ENCODE measurements at places on chromosomes 7 and 10.

DNA sequence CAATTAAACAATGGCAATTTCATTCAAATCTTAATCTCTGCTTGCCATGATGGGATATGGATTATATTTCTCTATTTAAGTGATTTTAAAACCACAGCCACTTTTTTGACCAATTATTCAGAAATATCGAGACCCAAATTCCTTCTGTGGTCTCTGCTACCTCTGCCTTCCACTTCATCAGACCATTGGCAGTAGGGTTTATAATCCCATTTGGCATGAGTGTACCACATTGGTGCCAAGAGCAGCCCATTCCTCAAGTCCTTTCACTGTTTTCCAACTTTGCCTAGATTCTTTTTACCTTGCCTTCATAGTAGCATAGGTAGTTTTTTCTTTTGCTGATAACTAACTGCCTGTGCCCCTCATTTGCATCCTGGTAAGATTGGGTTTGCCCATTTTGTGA is 319.9 kb downstream of the ARL4A start:
- no peak for DNase-seq

GRCh38 chr10:80252296-80252887 is 37.1 kb downstream of the MAT1A start:
- DNase-seq = no peak

GRCh38 chr7:31720366-31720765 is 33.4 kb downstream of the PPP1R17 start:
- peak; percentile 53 for DNase-seq

- DNase-seq = no peak
Measured at GRCh38 chr7:11751807-11752389, 80.1 kb downstream of the THSD7A start.

DNA sequence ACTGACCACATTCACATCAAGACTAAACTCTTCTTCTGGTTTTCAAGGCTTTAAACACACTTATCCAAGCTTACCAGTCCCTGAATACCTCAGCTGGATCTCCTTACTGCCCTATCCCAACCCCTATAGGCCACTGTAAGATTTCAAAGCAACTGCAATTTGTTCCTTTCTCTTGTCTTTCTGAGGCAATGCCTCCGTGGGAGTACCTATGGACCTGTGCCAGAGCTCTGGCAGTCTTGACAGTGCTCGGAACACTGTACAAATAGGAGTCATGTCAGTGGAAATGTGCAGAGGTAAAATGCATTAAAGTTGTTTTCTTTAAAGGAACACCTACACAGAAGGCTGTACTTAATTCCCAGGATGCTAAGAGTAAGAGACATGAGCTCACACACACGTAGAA is 124.7 kb downstream of the CNOT4 start:
- DNase-seq = no peak

DNA sequence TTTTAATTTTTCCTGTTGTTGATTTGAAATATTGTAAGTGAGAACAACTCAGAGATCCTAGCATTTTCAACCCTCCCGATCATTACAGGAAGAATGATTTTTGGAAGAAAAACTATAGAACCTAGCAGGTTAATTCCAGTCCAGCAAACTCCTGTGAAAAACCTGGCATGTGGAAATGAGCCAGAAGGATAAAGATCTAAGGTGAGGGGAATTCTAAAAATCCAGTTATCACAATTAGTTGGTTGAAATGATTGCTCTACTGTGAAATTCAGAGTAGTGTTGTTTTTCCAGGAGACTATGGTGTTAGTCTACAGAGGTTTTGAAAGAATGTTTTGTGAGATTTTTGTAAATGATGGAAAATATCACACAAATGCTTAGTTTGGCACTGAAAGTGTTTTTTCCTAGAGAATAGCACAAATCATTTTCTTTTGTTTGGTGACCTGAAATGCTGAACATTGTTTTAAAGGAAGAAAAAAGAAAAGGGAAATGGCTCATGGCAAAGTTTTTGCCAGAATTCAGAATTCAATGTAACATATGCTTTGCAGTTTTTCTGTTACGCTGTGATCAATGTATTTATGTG is 152.4 kb upstream of the SLC26A5 start:
- no peak for DNase-seq

DNA sequence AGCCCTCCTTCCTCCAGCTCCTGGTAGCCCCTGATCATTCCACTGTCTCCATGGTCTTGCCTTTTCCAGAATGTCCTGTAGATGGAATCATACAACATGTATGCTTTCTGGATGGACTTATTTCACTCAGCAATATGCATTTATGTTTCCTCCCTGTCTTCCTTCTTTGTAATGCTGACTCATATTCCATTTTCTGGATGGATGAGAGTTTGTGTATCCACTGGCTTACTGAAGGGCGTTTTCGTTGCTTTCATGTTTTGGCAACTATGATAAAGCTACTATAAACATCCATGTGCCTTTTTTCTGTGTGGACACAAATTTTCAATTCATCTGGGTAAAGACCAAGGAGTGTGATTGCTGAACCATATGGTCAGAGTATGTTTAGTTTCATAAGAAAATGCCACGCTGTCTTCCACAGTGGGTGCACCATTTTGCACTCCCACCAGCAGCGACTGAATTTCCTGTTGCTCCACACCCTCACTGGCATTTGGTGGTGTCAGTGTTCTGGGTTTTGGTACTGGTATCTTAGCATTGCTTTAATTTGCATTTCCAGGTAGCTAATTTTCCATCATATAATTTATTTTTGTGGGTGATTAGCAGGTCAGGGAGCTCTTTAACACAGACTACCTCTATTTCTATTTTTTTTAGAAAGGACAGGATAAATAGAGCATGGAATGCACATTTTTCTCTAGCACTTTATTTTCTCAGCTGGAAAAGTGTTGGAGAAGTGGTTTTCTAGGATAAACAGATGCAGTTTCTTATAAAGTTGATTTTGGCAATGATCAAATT is 252.2 kb downstream of the WDR37 start:
- DNase-seq = no peak

- no peak for DNase-seq
Measured at GRCh38 chr10:88528806-88529570, 54.1 kb downstream of the RNLS start.

DNA sequence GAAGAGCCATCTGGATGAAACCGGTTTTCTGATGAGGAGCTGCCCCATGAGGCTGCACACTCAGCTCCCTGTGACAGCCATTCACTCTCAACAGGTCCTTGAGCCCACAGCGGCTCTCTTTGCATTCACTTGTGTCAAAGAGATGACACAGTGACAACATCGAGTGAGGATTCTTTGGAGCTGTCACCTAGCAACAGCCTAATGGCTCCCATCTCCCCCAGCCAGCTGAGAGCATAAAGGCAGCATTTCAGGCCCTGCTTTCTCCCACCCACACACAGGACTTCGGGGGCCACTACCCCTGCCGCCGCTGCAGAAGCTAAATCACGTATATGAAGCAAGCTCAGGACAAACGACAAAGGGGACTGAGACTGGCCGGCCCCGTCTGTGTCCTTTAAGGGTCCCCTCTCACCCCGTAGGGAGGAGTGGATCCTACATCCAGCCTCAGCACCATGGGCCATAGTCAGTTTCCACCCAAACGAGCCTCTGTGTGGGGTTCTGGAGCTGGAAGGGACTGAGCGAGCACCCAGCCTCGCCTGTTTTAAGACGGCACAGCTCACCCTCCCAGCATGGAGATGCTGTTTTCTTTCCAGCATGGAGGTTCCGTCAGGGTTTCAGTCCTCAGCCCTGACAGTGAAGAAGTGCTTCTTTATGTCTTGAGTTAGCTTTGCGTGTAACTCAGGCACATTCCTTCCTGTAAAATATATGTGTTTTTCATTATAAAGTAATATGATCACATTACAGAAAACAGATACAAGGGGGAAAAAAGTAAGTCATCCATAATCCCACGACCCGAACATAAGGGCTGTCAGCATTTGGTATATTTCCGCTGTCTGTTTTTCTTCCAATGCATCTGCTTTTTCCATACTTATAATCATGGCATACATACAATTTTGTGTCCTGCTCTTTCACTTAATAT is 4.9 kb downstream of the CPA4 start:
- DNase-seq = peak; percentile 89
